ENCODE measurements at places on chromosomes 5 and 9. TPM values are rescaled to one million over a fixed set of nuclear protein-coding genes. Genes with fewer than 3 reads are reported as not detected.

Gene POU5F2
- total RNA-seq: 4.2 TPM

Gene TRIM36
- 29.5 TPM for total RNA-seq

Gene PROP1
- not detected for total RNA-seq

Gene ENTREP1
- 16.9 TPM for total RNA-seq

Gene NEUROG1
- total RNA-seq: not detected

Gene DROSHA
- total RNA-seq: 71.5 TPM

Gene SLC25A2
- total RNA-seq: not detected

Gene DAP
- 28.0 TPM for total RNA-seq

Gene SPAAR
- 3.0 TPM for total RNA-seq

Gene PCDHGA5
- total RNA-seq: 6.5 TPM

Gene MED10
- 51.0 TPM for total RNA-seq

Gene NUTM2F
- not detected for total RNA-seq

Gene NR3C1
- total RNA-seq: 77.4 TPM

Gene MEIKIN
- total RNA-seq: 3.6 TPM

Gene RAB24
- total RNA-seq: 46.5 TPM

GRCh38 chr5:58024151-58024550 is 435.7 kb downstream of the PLK2 start:
- no peak for DNase-seq

DNA sequence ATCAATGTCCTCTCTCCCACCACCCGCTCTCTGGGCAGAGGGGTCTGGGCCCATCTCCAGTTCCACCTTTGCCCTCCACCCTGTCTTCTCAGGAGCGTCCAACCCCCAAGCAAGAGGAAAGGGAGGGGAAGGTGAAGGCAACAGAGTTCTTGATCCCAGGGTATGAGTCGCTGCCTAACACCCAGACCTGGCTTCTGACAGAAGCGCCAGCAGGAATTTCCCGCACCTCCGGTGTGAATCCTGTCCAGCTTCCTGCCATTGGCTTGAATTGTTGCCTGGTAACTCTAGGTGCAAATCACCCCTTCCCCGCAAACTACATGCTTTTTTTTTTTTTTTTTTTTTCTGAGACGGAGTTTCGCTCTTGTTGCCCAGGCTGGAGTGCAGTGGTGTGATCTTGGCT is 84.2 kb upstream of the IER5L start:
- no peak for DNase-seq

- DNase-seq: no peak
These were observed 788.9 kb upstream of the GRAMD2B start for GRCh38 chr5:125634216-125634835.

DNA sequence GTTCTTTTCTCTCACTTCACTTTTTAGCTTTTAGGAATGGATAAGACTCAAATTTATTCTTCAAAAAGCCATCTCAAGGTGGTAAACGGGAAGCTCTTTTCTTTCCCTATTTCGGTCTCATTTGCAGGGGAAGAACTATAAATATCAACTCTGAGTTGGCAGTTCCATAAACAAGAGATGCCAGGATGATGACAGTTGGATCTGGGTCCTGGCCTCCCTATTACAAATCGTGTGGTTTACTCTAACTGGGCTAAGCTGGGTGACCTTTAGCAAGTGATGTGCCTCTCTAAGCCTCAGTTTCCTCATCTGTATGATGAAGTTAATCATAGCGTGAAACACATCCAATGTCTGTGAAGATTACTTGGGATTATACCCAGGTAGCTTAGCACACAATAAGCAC is 44.2 kb downstream of the TLE4 start:
- DNase-seq: no peak

- DNase-seq: no peak
These were observed 170.5 kb upstream of the PPP1R26 start for GRCh38 chr9:135308821-135309762.

- DNase-seq: no peak
These were observed 88.9 kb downstream of the CDK5RAP2 start for GRCh38 chr9:120490888-120491595.

GRCh38 chr9:79912318-79913070 is 340.7 kb downstream of the TLE4 start:
- DNase-seq: no peak

DNA sequence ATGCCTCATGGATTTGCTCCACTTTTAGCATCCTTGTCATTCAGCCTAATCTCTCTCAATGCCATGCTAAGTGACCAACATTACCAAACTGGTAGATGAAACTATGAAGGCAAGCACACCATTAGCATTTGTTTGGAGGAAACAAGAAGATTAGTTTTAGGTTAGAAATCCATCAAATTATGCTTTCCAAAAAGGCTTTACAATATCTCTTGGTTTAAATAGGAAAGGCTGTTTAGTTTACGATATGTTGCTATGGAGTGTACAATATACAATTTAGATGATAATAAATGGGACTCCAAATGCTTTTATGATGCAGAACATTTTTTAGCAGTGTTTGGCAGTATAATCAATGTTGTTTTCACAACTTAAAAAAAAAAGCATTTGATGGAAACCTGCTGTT is 47.8 kb upstream of the CTXN3 start:
- no peak for DNase-seq

DNA sequence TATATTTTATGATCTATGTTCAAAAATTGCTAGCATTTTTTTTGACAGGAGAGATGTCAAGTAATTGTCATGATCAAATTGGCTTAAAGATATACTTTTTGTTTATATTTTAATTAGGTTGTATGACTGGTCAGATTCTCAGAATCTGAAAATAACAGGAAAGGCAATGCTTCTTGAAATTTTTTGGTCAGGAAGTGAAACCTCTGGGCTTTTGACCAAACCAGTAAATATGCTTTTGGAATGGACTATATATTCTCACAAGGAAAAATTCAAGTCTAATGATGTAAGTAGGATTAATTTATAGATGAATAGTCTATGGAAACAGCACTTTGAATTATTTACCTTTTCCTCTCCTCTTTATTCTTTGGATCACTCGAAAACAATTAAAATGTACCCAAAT is 52.3 kb downstream of the SLF1 start:
- DNase-seq: no peak

DNA sequence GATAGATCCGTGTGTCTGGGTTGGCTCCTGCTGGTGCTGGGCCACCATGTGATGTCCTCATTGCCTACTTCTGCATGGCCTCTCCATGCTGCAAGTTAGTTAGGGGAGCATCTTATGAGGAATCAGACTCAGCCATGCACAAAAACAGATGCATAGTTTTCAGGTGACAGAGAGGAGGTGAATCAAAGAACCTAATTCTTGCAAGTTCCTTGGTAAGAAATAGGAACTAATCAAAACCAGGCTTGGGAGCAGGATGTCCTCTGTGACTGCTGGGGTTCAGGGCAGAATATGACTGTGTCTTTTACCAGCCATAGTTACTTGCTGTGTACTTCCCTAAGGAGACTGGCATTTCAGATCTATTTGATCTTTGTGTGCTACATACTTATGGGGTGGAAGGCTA is 61.6 kb downstream of the C9orf152 start:
- no peak for DNase-seq

- no peak for DNase-seq
These were observed 1.1 kb downstream of the ATPSCKMT start for GRCh38 chr5:10248378-10249260.

DNA sequence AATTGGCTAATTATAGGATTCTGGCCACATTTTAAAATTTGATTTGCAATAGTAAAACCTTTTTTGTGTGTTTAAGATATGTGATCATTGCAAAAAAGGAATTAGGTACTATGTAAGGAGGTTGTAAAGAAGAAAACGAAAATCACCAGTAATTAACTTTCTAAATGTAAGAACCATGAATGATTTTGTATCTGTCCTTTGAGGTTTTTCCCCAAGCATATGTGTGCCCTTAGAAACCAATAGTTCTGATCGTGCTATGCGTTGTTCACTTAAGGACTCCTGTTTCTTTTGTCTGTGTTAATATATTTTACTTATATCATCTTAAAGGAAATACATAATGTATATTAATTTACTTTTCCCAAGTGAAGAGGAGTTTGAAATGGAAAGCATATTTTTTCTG is 410.2 kb downstream of the PSAT1 start:
- DNase-seq: no peak

- DNase-seq: no peak
These were observed 94.1 kb upstream of the ADAMTS2 start for GRCh38 chr5:179439181-179439985.

DNA sequence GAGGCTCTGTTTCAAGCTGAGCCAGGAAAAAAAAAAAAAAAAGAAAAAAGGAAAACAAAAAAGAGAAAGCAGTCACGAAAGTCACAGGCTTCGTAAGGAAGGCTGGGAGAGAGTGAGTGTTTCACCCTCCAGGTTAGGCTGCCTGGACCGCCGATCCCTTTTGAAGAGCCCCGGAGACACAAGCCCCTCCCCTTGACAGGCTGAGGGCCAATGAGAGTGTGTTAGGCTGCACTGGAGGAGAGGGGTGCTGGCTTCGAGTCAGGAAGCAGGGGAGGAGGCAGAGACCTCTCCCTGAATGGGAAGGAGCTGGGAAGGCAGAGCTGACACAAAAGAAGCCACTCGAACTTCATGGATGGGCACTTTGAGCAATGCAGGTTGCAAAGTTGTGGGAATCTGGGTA is at the start of gene NMUR2:
Gene NMUR2, minus strand, starts transcription at position 135 of the 400 bp plus-strand sequence. CDS start 166 bp downstream, outside the sequence.
- no peak for DNase-seq

DNA sequence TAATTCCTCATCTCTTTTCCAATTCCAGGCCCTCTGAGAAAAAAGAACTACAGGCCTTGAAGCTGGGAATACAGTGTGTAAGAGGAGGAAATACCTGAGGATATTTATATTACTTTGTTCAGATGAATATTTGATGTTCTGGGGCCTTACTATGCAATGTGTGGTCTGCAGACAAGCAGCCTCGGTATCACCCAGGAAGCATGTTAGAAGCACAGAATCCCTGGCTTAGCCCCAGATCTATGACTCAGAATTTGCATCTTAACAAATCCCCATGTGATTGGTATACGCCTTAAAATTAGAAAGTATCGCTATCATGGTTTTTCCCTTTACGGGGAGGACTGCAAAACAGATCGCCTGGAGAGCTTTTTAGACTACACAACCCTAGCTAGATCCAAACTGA is 121.0 kb downstream of the JAKMIP2 start:
- DNase-seq: peak; percentile 63

GRCh38 chr5:105430516-105430915 is 1867.9 kb upstream of the NUDT12 start:
- no peak for DNase-seq

GRCh38 chr9:116467740-116468351 is 219.3 kb upstream of the TRIM32 start:
- DNase-seq: no peak

- DNase-seq: no peak
These were observed 15.0 kb downstream of the FER start for GRCh38 chr5:108762660-108763059.

DNA sequence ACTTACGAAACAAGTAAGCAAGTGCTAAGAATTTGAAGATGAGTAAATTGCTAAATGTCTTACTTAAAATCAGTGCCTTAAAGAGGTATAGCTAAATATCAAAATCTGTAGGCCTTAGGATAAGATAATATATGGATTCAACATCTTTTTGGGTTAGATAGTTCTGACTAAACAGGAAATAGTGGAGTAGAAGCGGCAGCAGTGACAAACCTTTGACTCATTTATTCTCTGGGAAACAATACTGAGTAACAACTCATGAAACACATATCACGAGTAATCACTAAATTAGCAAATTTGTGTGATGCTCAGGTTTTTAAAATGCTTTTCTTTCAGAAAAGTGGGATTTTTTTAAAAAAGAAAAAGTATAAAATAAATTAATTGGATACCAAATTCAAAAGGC is 762.1 kb upstream of the TYRP1 start:
- no peak for DNase-seq

DNA sequence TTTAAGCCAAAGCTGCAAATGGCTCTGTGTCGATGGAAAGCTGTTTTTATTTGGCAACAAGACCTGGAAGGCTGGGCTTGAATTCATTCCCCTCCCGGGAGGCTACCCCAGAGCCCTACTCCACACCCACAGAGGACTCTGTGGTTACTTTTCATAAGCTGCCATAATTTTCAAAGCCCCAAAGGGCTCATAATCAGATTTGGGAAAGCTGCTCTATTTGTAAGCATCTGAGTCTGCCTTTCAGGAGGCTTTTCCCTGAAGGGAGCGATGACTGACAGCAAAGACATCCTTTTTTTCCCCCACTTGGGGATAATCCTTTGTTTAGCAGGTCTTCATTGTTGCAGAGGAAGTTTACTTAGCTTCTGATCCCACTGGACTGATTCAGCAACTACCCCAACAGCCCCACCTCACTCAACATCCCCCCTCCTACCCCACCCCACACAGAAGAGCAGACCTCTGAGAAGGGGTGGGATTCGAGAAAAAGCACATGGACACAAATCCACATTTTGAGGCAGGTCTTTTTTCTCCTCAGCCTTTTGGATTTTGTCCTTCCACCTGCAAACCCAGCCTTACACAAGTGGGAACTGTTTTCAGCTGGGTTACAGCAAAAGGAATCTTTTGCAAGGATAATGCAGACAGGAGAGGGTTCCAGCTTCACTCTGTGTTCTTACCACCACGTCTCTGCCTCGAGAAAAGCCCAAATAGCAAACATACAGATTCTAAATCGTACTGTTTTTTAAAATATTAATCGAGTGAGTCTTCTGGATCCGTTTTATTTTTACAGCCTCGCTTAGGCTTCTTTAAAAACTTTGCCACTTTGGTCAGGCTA is 244.4 kb upstream of the TUT7 start:
- no peak for DNase-seq

- peak; percentile 17 for DNase-seq
These were observed 23.4 kb upstream of the ORM1 start for GRCh38 chr9:114299286-114300152.

DNA sequence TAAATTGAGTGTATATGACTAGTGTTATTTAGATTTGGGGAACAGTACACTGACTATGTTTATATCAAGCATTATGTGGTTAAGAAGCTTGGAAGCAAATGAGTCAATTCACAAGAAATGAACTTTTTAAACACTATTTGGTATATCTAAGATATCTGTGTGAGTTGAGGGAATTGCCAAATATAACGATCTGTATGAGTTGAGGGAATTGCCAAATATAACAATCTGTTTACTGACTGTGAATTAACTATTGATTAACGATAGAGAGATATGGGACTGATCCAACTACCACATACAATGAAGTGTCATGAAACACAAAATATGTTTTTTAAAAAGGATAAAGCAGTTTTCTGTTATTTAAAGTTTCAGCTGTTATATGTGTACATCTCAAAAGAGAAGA is 301.4 kb downstream of the TENT4A start:
- no peak for DNase-seq

DNA sequence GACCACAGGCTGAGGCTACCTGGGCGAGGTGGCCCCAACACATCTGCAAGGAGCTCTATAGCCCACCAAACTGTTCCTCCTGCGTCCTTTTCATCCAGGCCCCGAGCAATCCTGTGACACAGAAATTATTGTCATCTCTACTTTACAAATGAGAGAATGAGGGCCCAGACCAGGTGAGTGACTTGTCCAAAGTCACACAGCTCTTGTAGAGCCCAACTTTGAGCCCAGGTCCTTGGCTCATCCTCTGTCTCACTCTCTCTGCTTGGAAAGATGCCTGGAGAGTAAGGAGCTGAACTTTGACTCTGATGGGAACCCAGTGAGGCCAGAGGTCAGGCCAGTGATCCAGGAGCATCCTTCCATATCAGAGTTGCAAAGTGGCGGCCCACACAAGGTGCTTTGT is 39.6 kb downstream of the STC2 start:
- DNase-seq: no peak

- DNase-seq: no peak
These were observed 428.2 kb upstream of the IRX4 start for GRCh38 chr5:2310946-2311345.

Measured in dorsolateral prefrontal cortex (tissue), 122 donors.